ENCODE measurements at places on chromosomes 6 and 20. TPM values are rescaled to one million over a fixed set of nuclear protein-coding genes. Genes with fewer than 3 reads are reported as not detected.

- no peak for DNase-seq
Measured at GRCh38 chr20:58233393-58233792, 4.9 kb upstream of the ANKRD60 start.

- no peak for DNase-seq
Measured at GRCh38 chr6:151340219-151340978, 51.0 kb downstream of the ZBTB2 start.

DNA sequence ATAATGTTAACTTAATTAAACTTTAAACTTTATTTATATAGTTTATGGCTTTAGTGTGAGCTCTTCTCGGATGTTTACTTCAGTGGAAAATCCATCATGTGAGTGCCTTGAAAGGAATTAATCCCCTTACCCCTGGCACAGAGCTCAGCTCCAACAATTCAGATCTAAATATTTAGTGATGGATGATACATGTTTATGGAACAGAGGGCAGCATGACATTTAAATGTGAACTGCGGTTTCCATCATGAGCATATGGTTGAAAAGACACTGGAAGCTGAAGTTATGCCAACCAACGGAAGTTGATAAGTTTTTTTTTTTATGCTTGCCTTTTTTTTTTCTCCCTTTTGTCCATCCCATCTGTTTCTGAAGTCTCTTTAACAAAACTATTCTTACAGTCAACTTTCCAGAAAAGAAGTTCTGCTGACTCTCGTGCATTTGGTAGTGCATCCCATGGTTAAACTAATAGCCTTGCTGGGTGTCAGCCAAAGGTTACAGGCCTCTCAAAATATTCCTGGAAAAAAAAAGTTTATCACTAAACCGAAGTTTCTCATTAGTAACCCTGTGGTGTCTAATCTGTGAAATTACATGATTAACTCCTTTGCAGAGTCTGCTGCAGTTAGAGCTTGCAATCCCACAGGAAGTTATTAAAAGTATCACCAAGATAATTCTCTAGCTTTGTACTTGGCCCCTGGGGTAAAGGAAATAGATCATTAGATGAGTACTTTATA is 243.9 kb upstream of the TCF21 start:
- DNase-seq = no peak

- no peak for DNase-seq
Measured at GRCh38 chr6:45808042-45808645, 207.5 kb downstream of the CLIC5 start.

DNA sequence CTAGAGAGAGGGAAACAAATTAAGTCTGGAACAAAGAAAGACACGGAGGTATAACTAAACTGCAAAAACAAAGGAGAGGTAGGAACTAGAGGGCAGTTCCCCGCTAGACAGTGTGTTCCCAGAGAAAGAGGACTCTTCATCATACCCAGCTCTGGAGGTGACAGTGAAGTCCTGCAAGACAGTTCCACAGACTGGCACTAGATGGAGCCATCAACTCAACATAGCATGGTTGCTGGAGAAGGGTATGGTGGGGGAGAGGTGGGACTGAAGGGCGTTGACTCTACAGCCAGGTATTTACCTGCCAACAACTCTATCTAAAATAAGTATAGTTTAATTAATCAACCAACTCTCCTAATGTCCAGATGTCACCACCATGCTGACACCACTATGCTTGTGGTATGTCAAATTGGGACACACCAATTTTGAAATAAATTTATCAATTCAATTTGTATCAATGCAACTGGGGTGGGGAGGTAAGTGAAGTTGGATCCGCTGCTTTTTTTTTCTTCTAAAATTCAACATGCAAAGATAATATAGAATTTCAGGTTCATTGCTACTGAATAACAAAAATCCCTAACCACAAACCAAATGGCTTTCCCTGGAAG is 9.7 kb downstream of the BACH2 start:
- peak; percentile 25 for DNase-seq

DNA sequence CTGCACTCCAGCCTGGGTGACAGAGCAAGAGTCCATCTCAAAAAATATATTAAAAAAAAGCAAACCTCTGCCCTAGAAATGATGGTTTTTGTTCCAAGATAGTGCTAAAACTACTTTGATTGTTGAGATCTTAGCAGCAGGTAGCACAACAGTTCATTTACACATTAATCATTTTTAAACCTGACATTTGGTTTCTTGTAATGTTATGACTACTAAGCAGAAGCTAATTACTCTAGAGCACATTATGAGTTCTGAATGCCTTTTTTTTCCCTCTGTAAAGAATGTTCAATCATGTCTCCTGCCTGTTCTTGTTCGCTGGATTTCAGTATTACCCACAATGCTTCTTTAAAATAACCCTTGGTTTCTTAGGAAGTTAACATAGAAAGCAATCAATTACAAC is 24.7 kb upstream of the PHF3 start:
- DNase-seq = no peak

GRCh38 chr6:73372516-73372915 is 2.8 kb upstream of the OOEP start:
- DNase-seq = no peak

DNA sequence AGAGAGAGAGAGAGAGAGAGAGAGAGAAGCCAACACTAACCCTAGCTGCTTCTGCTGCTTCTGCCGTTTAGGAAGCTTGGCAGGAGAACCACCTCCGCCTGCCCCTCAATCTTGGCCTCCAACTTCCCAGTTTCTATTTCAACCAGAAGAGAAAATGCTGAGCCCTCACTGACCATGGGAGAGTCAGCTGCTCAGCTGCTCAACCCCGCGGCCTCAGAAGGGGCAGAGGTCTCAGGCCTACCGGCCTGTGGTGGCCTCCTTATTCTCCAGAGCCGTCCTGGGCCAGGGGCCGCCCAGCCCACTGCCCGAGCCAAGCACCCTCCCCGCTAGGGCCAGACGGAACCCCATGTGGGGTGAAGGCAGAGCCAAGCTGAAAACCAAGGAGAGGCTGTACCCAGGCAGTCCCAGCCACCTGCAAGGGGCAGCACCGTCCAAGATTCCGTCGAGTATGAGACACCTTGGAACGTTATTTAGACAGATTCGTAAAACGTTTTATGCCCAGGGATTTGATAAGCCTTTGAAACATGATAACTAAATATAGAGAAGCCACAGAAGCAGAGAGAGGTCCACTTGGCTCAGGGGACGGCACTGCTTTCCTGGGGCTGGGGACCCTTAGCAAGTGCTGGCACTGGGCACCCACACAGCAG is 116.6 kb downstream of the DLL1 start:
- DNase-seq = no peak

DNA sequence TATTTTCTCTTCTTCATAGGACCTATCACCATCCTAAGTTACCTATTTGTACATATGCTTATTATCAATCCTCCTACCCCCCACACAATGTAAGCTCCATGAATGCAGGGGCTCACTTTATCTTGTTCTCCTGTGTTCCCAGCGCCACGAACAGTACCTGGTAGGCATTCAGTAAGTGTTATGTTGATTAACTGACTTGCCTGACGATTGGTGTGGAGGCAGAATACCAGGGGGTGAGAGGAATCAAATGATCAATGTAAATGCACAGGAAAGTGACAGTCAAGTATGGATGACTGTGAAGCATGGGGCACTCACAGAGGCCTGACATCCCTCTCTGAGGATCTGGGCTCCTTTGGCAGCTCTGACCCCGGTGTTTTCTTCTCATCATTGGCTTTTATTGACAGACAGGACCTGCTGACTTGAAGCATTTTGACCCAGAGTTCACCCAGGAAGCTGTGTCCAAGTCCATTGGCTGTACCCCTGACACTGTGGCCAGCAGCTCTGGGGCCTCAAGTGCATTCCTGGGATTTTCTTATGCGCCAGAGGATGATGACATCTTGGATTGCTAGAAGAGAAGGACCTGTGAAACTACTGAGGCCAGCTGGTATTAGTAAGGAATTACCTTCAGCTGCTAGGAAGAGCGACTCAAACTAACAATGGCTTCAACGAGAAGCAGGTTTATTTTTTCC is 6.1 kb upstream of the IFT52 start:
- DNase-seq = no peak

DNA sequence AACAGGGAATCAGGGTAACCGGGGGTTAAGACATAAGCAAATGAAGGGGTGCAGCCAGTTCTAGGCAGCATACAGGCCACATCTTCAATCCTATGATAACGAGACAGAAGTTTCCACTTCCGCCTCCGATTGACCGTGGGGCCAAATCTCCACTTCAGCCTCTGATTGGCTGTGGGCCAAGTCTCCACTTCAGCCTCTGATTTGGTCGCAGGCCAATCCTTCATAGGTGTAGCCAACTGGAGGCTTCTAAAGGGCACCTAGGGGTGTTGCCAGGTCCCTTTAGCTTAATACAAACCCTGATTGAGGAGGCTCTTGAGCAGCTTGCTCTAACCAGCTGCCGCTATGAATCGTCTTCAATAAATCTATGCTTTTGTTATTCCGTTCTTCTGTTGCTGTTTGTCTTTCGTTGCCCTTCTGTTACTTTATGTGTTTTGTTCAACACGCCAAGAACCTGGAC is 2.1 kb upstream of the ERGIC3 start:
- DNase-seq = peak; percentile 19

DNA sequence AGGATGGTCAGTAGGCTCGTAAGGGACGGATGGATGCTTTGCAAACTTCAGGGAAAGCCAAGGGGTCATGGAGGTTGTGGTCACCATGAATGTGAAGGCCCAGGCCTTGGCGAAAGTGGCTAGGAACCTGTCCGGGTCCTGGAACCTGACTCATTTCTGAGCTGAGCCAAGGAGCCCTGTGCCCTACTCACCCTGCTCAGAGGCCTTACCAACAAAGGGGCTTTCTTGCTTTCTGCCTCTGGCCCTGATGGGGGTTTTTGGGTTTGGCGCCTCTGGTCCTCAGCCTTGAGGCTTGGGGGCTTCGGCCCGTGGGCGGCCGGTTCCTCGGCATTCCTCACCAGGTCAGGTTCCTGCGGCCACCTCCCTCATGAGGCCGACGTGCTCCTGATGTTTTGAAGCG is 155.1 kb downstream of the DTNBP1 start:
- DNase-seq = no peak

DNA sequence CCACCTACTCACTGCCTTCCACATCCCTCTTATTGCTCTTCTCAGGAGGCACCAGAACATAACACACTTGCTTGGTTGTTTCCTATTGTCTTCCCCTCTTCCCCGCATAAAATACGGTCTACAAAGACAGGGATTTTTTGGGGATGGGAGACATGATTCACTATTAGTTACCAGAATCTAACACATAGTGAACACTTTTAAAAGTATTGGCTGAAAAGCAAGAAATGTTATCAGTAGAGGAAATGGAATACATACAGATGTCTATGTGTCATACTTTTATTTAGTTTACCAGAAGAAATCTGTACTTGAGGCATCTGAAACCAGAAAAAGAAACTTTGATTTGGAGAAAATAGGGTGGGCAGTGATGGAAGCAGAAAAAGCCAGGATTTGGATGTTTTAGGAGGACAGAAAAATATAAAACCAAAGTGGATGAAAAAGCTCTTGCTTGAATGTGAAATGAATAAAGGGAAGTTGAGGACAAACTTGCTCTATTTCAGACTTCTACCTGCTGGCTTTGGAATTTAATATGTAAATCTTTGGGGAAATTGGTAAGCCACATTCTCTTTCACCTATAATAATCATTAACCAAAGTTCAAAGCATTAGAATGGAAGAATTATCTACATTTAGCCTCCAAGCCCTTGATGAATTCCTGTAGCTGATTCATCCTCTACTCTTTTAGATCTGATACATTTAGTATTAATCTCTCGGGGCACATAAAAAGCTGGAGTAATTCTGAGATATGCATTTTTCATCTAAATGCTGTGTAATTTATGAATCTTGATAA is 82.6 kb downstream of the DOK5 start:
- DNase-seq = no peak

DNA sequence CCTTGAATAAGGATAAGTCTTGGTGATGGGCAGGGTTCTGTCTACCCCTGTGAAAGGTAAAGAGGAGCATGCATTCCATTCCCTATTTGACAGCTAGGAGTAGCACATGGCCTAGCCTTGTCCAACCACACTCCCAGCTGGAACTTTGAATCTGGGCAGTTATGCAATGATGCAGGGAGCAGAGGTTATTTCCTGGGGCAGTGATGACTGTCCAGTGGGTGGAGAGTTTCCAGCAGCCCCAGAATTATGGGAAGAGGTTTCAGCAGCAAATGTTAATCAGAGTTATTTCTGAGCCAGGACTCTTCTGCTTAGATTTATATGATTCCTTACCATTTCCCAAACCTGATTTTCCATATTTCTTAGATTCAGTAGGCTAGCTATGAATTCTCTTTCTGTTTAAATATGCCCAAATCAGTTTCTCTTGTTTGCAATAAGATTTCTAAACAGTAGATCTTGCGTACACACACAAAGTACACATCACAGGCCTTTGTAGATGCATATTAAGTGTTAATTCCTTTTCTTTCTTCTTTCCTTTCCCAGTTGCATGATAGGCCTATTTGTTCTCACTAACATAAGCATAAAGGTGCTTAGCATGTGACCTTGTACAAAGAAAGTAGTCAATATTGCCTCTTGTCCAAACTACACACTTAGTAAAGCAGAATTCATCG is 17.3 kb upstream of the TXLNB start:
- DNase-seq = no peak

- no peak for DNase-seq
Measured at GRCh38 chr6:19721766-19722377, 115.3 kb upstream of the ID4 start.

GRCh38 chr20:13771853-13772453 is 12.8 kb downstream of the ESF1 start:
- DNase-seq = peak; percentile 36

GRCh38 chr6:167290786-167291622 is at the start of gene UNC93A:
UNC93A (plus strand) TSS chr6:167291315; CDS start chr6:167291490, 175 bp downstream.
- no peak for DNase-seq

GRCh38 chr20:34643928-34644327 is 33.0 kb downstream of the PIGU start:
- DNase-seq = no peak

- DNase-seq = no peak
Measured at GRCh38 chr6:114081730-114082129, 110.8 kb upstream of the HDAC2 start.

- no peak for DNase-seq
Measured at GRCh38 chr20:1489764-1490436, 1.3 kb downstream of the SIRPB2 start.

SMLR1 gene
- polyA plus RNA-seq = 0.03 TPM

DYNLT2 gene
- 1.1 TPM for polyA plus RNA-seq

RSPH9 gene
- 0.09 TPM for polyA plus RNA-seq

FOXF2 gene
- polyA plus RNA-seq = 12.3 TPM

SGK2 gene
- polyA plus RNA-seq = 11.8 TPM

HLA-DQB1 gene
- polyA plus RNA-seq = not detected

CSNK2B gene
- 134 TPM for polyA plus RNA-seq

PSORS1C2 gene
- polyA plus RNA-seq = not detected

RIOK1 gene
- polyA plus RNA-seq = 16.1 TPM

DEFB115 gene
- not detected for polyA plus RNA-seq

CDH26 gene
- 0.16 TPM for polyA plus RNA-seq

SCRT2 gene
- polyA plus RNA-seq = not detected

PLEKHG1 gene
- 0.17 TPM for polyA plus RNA-seq
